CD4-positive, alpha-beta T cell (primary cell): ENCODE measurements at places on chromosomes 11 and 22.

- DNase-seq = no peak
Observed at GRCh38 chr11:119145551-119145950, 3.3 kb upstream of the ABCG4 start.

GRCh38 chr11:65595543-65596281 is at the start of gene KCNK7:
TSS of gene KCNK7 (minus strand) at chr11:65595800. CDS start at chr11:65595772, 28 bp downstream.
- no peak for DNase-seq

- DNase-seq = no peak
Observed at GRCh38 chr11:16981651-16982194, 32.5 kb downstream of the PLEKHA7 start.

DNA sequence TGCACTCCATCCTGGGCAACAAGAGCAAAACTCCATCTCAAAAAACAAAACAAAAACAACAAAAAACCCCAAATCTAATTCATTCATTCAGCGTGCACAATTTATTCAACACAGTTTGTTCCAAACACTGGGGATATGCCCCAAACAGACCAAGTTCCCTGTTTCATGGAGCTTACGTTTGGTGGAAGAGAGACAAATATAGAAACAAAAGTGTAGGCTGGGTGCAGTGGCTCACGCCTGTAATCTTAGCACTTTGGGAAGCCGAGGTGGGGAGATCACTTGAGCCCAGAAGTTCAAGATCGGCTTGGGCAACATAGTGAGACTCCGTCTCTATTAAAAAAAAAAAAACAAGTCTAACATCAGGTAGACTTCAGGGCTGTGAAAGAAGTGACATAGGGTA is 52.4 kb downstream of the PTPRJ start:
- no peak for DNase-seq

DNA sequence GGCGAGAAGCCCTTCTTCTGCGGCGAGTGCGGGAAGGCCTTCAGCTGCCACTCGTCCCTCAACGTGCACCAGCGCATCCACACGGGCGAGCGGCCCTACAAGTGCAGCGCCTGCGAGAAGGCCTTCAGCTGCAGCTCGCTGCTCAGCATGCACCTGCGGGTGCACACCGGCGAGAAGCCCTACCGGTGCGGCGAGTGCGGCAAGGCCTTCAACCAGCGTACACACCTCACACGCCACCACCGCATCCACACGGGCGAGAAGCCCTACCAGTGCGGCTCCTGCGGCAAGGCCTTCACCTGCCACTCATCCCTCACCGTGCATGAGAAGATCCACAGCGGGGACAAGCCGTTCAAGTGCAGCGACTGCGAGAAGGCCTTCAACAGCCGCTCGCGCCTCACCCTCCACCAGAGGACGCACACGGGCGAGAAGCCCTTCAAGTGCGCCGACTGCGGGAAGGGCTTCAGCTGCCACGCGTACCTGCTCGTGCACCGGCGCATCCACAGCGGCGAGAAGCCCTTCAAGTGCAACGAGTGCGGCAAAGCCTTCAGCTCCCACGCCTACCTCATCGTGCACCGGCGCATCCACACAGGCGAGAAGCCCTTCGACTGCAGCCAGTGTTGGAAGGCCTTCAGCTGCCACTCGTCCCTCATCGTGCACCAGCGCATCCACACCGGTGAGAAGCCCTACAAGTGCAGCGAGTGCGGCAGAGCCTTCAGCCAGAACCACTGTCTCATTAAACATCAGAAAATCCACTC is 12.2 kb downstream of the ZNF74 start:
- no peak for DNase-seq

DNA sequence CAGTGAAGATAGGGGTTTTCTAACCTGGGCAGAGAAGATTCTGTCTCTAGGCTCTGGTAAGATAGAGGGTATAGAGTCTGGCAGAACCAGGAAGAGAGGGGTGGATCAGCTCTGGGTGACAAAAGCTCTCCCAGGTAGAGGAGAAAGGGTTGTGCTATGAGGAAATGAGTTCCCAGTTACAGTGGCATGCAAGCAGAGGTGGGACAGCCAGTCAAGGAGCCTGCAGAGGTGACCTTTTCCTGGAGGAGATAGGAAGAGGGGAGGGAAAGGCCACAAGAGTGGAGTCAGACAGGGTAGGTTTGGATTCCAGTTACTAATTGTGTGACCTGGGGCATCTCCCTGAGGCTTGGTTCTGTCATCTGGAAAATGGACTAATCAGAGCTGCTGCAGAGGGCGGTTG is 3.4 kb upstream of the CAPN5 start:
- no peak for DNase-seq

- DNase-seq = no peak
Observed at GRCh38 chr22:44400763-44401060, 88.0 kb upstream of the SHISAL1 start.

DNA sequence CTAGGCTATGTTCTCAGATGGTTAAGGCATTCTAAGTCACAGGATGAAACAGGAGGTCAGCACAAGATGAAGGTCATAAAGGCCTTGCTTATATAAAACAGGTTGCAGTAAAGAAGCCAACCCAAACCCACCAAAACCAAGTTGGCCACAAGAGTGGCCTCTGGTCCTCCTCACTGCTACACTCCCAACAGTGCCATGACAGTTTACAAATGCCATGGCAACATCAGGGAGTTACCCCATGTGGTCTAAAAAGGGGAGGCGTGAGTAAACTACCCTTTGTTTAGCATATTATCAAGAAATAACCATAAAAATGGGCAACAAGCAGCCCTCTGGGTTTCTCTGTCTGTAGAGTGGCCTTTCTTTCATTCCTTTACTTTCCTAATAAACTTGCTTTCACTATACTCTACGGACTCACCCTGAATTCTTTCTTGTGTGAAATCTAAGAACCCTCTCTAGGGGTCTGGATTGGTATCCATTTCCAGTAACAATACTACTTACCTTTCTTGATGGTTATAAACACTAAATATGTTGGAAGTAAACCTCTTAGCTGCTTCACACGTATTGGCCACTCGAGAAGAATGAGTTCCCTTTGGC is 1237.9 kb downstream of the FAM181B start:
- DNase-seq = no peak

GRCh38 chr11:33633251-33634003 is 67.2 kb downstream of the C11orf91 start:
- no peak for DNase-seq

DNA sequence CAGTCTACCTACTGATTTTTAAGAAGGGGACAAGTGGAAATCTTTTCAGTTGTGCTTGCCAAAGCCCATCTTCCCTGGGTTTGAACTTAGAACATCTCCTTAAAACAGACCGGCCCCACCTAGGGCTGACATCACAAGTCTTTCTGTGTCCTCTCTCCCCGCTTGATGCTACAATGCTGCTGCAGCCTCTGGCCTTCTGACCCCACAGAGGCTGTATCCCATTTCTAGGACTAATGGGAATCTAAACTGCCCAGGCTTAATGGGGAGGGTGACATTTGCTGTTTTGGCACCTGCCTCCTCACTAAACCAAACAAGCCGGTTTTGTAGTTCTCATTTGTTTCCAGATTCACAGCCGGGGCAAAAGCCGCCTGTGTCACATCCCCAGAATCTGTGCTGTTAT is 121.3 kb upstream of the CADM1 start:
- DNase-seq = no peak

GRCh38 chr22:28074526-28074925 is 155.5 kb upstream of the PITPNB start:
- DNase-seq = no peak

DNA sequence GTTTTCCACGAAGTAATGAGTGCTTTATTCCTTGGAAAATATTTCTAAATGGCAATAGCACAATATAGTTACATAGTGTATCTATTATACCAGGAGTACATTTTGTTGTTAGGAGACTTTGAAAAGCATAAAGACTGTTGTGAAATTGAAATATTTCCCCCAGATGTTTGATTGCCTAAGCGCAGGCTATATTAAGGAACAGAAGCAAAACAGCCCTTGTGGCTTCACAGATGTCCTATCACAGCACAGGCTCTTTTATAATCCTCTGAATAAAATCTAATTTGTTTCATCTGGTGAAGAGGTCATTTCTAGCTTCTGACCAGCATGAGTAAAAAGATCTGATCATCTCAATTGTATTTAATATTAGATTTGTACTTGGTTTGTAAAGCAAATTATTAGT is 48.2 kb downstream of the BSX start:
- no peak for DNase-seq

DNA sequence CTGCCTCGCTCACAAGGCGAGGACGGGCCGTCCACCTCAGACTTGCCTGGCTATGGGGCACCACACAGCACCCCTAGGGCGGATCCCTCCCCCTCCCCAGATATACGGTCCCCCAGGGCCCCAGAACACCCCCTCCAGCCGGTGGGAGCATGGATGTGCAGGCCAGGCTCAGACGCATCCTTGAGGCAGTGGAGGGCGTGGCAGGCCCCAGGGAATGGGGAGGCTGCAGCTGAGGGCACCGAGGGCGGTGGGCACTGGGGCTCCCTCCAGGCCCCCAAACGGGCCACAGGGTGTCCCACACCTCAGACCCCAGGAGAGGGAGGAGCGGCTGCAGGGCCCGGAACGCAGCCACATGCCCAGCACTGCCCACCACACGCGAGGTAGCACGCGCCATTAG is 12.1 kb downstream of the TTLL8 start:
- no peak for DNase-seq

DNA sequence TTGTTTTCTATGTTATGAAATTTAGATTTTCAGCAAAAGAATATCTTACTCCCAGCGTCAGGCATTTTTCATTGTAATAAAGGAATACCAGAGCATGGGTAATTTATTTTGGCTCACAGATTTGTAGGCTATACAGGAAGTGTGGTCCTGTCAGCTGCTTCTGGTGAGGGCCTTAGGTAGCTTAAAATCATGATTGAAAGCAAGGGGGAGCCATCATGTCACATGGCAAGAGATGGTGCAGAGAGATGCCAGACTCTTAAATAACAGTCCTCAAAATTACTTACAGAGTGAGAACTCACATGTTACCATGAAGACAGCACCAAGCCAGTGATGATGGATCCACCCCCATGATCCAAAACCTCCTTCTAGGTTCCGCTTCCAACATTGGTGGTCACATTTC is 825.0 kb upstream of the CHORDC1 start:
- no peak for DNase-seq

DNA sequence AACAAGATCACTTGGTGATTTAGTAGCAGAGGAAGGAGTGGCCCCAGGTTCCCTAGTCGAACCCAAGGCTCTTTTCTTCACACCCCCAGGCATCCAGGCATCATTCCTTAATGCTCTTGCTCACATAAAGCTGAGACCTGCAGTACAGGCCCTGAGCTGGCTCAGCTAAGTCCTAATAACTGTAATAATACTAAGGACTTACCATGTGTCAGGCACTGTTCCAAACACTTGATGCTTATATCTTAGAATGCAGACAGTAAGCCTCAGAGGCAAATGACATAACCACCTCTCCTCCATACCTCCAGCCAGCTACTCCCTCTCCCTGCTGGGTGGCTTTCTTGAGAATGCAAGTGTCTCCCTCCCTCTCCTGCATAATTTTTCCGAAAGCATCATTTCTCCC is 33.2 kb downstream of the ANKK1 start:
- DNase-seq = no peak

DNA sequence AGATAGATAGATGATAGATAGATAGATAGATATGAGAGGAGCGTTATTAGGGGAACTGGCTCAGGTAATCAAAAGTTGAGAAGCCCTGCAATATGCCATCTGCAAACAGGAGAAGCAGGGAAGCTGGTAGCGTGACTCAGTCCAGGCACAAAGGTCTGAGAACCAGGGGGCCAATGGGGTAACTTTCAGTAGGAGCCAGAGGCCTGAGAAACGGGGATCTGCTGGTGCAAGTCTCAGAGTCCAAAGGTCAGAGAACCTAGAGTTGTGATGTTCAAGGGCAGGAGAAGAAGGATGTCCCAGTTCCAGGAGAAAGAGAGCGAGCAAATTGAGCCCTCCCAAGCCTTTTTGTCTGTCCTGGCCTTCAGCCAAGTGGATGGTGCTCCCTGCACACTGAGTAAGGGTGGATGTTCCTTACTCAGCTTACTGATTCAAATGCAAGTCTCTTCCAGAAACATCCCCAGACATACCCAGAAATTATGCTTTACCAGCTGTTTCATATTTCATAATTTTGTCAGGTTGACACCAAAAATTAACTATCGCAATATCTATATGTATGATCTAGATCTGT is 87.8 kb upstream of the SLC22A12 start:
- no peak for DNase-seq

- peak; percentile 17 for DNase-seq
Observed at GRCh38 chr11:13210424-13210823, 67.2 kb upstream of the BMAL1 start.

DNA sequence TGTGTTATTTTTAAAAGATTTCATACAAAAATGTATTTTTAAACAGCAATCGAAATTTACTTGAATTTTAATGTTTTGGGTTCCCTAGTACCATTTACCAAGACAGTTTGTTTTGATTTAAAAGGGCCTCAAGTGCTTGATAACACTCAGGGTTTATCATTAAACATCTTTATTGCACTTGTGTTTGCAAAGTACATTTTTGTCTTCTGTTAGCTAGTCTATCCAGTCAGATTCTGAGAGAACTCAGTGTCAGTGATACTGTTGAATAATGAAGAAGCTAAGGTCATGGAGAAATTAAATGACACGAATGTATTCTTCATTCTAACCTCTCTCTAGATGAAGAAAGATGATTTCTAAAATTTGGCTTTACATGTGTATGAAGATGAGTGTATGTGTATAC is 12.7 kb upstream of the SESN3 start:
- DNase-seq = no peak

DNA sequence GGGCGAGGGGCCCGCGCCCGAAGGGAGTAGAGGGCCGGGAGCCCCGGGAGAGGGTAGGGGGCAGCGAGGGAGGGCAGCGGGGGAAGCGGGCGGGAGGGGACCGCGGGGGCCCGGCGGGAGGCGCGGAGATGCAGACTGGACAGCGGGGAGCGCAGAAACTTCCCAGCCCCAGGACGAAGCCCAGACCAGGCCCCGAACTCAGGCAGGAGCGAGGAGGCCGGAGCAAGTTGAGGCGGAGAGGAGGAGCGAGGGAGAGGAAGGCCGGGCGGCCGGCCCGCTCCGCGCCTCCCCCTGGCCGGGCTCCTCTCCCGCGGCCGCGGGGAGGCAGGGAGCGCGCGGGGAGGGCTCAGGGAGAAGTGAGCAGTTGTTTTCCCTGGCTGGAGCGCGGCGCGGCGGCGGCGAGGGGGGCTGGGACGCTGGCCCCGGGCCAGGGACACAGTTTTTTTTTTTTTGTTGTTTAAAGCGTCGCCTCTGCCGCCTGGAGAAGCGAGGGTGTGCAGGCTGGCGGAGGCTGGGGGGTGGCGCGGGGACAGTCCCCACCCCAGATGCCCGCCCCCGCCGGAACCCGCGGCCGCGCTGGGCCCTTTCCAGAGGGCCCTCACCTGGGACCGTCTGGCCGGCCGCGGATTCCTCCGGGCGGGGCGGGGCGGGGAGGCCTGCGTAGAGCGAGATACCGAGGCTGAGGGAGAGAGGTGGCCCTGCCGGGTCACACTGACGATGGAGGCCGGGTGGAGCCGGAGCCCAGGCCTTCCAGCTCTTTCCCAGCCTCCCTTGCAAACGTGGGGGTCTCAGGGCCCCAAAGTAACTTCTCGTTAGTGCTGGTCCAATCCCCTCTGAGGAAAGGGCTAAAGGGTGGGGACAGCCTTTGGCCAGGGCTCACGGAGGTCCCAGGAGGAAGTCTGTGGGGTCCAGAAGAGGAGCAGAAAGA is at the start of gene LTBP3:
Gene LTBP3, minus strand, starts transcription at position 358 of the 928 bp plus-strand sequence. CDS start 400 bp downstream, outside the sequence.
- DNase-seq = peak; percentile 65
